ENCODE measurements at places on chromosomes 5 and 9.

- DNase-seq = no peak
These were observed 136.3 kb upstream of the RASEF start for GRCh38 chr9:83199240-83199639.

DNA sequence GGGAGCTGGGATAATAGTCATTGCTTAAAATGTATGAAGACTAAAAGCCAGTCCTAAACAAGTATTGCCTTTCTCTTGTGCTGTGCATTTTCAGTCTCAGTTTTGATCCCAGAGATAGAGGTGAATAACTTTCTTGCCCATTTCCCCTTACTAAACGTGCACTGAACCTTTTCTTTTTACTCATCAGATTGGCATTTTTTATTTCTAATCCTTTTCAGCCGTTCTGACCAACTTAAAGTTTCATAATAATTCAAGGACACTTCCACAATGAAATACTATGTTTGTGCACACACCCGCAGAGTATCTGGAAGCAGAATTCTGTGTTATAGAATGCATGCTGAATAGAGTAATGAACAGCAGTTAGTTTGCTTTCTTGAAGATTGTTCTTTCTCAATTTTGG lies 343.6 kb downstream of the LRRC70 start:
- DNase-seq = no peak

DNA sequence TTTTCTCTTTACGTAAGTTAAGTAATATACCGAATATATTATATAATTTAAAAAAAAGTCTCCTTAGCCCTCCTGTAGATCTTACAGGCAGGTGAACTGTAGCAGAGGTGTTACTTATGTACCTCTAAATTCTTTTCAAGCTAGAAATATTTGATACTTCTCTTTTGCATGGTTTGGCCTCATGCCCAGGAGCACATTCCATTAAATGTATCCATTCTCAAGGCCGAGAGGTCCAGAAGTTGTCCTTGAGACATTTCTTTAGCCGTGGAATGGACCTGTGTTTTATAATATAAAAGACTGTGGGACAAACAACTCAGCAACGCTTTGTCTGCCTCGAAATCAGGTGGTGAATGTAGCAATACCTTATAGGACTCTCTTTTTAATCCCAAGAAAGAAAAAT lies 184.5 kb downstream of the TRIO start:
- DNase-seq = no peak

- DNase-seq = no peak
These were observed 1570.5 kb upstream of the NUDT12 start for GRCh38 chr5:105133087-105133486.

DNA sequence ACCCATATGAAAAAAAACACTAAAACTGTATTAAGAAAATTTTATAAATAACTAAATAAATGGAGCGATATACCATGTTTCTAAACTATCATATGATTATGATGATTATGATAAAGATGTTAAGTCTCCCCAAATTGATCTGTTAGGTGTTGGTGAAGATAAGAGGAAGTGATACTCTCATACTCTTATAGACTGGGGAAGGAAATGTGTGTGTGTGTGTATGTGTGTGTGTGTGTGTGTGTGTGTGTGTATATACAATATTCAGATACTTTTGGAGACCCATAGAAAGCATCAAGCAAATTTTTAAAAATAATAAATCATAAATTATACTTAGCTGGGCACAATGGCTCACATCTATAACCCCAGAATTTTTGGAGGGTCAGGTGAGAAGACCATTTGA lies 62.9 kb downstream of the TMEM232 start:
- no peak for DNase-seq

DNA sequence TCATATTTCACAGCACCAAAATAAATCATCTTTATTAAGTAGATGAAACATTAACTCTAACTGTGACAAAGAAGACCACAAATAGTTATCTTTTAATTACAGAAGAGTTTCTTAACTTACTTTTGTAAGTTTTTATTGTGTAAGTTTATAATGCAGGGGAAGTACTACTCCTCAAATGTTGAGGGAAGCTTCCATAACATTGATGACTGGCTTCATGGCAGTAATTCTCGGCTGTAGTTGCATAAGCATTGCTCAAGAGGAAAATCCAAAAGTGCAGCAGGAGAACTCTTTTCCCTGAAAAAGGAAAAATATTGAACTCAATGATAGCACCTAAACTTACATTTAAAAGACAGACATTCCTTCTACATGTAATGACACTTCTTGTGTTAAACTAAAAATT lies 4.6 kb downstream of the TSLP start:
- DNase-seq = no peak

GRCh38 chr5:116668390-116668789 lies 93.8 kb upstream of the SEMA6A start:
- DNase-seq = no peak

GRCh38 chr9:76321195-76321828 lies 72.9 kb downstream of the RFK start:
- no peak for DNase-seq

DNA sequence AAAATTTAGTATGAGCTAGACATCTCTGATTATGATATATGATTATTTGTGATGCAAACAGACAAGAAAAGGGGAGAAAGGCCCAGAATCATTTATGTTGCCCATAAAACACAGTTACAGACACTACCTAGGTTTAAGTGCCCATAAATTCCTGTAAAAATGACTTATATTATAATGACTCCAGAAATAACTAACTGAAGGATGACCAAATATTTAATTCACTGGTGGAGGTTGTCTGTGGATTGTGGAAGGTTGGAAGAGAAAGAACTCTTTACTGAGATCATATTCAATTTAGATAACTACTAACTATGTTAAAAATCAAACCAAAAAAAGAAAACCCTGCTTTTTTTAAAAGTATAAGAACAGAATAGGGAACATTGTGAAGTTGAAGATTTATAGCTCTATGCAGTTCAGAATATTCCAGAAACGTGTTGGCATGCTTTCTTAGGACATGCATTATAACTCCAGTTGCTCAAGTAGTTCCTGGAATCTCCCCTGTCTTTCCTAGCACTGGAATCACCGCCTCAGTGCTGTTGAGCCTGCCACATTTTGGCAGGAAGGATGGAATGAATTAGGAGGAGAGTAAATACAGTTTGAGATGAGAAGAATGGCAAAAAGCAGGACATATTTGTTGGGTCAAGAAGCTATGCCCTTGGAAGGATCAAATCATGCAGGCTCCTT lies 72.0 kb upstream of the PAPPA start:
- no peak for DNase-seq

Data from CD4-positive, alpha-beta T cell treated with Interleukin-17A for 4 hours (primary cell).